ENCODE measurements at places on chromosomes 16 and 17.
A peak's percentile ranks its signal among the peaks of the same experiment; 100 is the strongest.

- DNase-seq = no peak
Observed at GRCh38 chr16:74451951-74452758, 30.9 kb upstream of the CLEC18B start.

DNA sequence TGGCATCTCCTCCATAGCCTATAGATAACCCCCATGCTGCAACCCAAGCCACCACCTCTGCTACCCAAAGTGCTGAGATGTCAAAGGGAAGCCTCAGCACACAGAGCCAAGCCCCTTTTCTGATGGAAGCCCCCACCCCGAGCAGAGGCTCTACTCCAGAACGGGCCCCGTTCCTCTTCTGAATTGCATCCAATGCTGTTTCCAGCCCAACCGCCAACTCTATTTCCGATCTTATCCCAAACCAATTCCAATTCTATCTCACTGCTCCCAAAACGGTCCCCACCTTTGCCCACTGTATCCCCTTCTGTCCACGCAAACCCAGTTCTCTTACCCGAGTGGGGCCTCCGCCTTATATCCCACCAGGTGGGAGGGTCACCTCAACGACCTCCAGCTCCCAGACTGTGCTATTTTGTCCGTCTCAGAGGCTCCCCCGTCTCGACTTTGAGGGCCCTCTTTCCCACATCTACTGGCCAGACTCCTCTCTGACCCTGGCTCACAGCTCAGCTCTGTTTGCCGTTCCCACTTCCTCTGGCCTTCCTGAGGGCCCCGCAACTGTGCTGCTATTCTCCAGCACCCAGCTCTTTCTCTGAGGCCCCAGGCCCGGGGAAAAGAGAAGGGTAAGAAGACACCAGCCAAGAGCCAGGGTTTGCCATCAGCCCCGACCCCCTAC lies 487 bp downstream of the SRL start:
- no peak for DNase-seq

DNA sequence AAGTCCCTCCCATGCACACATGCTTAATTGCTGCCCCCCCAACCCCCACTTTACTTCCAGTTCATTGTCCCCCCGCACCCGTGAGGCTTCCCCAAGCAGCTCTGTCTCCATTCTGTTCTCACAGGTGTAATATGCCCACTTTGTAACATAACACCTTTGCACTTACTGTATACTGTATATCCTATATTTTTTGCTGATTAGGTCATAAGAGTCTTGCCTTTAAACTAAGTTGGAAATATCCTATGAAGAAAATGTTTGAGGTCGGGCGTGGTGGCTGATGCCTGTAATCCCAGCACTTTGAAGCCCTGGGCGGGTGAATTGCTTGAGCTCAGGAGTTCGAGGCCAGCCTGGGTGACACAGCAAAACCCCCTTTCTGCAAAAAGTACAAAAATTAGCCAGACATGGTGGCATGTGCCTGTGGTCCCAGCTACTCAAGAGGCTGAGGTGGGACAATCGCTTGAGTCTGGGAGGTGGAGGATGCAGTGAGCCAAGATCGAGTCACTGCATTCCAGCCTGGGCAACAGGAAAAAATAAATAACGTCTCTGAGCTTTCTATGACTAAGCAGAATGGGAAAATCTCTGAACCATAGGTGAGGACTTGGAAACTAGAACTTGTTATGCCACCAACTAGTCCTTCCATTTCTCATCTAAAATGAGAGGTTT lies 76.1 kb downstream of the TNRC6C start:
- DNase-seq = no peak

GRCh38 chr16:25108054-25108453 lies 3.5 kb upstream of the LCMT1 start:
- no peak for DNase-seq

GRCh38 chr17:47713980-47714700 lies 18.9 kb upstream of the TBX21 start:
- no peak for DNase-seq

GRCh38 chr16:70674221-70675014 lies 11.4 kb downstream of the MTSS2 start:
- DNase-seq = no peak

GRCh38 chr17:56774650-56775049 lies 59.1 kb downstream of the C17orf67 start:
- DNase-seq = no peak

DNA sequence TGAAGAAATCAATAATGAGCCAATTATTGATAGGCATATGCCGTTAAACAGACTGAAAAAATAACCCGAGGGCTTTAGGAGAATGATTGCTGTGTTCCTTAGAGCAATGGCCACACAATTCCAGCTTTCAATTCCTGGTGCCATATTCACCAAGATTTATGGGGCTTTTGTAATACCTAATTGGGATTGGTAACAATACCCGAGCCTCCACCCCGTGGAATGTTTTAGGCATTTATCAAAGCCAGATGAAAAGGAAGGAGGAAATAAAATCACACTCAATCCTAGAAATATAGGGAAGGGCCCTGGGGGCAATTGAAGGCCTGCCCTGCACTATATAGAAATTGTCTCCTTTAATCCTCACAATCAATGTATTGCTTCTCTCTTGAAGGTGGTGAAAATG lies 42.1 kb upstream of the MLYCD start:
- no peak for DNase-seq

GRCh38 chr17:29663155-29663554 lies 40.4 kb upstream of the CORO6 start:
- no peak for DNase-seq

DNA sequence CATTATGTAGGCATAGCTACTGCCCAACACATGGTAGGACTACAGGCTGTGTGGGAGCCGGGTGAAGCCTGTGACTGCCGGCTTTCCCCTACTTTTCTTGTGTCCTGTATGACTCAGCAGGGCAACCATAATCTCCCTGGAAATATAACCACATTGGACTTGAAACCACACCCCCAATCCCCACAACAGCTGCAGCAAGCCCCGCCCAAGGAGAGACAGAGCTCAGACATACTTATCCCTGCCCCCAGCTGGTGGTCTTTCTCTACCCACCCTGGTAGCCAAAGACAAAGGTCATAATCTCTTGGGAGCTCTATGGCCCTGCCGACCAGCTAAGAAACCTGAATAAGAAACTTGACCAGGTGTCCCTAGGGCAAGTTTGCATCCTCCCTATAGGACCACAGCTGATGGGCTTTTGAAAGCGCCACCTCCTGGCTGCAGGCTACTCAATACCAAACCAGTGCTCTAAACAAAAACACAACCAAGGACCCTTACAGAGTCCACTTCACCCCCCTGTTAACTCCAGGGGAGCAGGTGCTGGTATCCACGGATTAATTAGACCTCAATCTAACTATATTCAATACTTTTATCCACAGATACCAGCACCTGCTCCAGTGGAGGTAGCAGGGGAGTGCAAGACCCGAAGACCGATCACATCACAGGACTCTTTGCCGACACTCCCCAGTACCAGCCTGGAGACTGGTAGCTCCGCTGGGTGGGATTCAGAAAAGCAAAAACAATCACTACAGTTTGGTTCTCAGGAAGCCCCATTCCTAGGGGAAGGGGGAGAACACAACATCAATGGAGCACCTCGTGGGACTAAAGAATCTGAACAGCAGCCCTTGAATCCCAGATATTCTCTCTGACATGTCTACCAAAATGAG lies 91.2 kb downstream of the IRX5 start:
- no peak for DNase-seq

- DNase-seq = no peak
Observed at GRCh38 chr17:11296994-11297393, 56.0 kb downstream of the SHISA6 start.

GRCh38 chr17:75019146-75019545 lies 6.7 kb downstream of the MRPL58 start:
- no peak for DNase-seq

DNA sequence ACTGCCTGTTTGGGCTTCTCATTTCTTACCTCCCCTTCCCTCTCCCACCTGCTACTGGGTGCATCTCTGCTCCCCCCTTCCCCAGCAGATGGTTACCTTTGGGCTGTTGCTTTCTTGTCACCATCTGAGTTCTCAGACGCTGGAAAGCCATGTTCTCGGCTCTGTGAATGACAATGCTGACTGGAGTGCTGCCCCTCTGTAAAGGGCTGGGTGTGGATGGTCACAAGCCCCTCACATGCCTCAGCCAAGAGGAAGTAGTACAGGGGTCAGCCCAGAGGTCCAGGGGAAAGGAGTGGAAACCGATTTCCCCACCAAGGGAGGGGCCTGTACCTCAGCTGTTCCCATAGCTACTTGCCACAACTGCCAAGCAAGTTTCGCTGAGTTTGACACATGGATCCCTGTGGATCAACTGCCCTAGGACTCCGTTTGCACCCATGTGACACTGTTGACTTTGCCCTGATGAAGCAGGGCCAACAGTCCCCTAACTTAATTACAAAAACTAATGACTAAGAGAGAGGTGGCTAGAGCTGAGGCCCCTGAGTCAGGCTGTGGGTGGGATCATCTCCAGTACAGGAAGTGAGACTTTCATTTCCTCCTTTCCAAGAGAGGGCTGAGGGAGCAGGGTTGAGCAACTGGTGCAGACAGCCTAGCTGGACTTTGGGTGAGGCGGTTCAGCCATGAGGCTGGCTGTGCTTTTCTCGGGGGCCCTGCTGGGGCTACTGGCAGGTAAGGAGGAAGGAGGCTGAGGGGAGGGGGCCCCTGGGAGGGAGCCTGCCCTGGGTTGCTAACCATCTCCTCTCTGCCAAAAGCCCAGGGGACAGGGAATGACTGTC lies at the start of gene CD68:
TSS of gene CD68 (plus strand) at position 638 of the 833 bp plus-strand sequence. CDS start at position 678, 40 bp downstream.
- no peak for DNase-seq

- no peak for DNase-seq
Observed at GRCh38 chr16:4904108-4904941, 32.6 kb downstream of the PPL start.

DNA sequence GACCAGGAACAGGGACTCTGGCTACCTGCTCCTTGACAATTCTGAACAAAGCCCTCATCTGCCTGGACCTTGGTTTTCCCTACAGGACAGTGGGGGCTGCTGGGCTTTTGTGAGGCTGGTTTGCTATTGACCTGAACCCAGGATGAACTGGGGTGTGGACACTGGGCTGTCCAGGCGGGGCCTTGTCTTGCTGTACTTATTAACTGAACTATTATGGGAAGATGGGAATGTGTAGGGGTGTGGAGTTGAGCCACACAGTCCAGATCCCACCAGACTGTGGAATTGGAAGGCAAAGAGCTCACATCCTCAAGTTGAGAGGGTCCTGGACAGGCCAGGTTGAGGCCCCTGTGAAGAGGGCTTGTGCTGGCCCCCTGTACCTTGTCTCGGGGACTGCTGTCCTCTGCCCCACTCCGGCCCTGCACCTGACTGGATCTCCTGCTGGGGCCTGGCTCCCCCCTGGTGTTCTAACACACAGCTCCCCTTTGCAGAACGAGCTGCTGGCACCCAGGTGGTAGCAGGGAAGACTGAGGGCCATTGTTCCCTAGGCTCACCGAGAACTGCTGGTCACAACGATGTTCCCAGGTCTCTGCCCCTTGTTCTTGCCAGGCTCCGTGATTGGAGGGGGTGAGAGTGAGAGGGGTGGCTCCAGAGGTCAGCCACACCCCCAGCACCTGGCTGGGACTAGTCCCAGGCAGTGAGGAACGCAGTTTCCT lies 51.8 kb upstream of the CDC42EP4 start:
- no peak for DNase-seq

GRCh38 chr17:64213995-64214811 lies 48.9 kb downstream of the TEX2 start:
- no peak for DNase-seq

DNA sequence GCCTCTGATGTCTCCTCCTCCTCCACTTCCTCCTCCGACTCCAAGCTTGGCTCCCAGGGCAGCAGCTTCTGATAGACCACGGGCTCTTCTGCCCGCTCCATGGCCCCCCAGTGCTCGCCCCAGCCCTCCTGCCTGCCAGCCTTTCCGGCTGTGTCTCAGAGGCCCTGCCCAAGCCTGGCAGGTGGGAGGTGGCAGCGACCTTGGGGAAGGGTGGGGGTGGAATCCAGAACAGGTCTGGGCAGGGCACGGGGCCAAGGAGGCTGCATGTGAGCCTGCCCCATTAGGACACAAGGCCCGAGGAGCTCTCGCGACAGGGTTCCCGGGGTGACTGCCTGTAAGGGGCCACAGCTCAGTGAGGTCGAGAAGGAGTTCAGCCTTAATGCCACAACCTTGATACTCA lies at the start of gene GGT6:
TSS of gene GGT6 (minus strand) at position 157 of the 400 bp plus-strand sequence. CDS start at position 101, 56 bp downstream.
- DNase-seq = no peak

GRCh38 chr17:78271419-78272170 lies 40.2 kb downstream of the TMEM235 start:
- no peak for DNase-seq

DNA sequence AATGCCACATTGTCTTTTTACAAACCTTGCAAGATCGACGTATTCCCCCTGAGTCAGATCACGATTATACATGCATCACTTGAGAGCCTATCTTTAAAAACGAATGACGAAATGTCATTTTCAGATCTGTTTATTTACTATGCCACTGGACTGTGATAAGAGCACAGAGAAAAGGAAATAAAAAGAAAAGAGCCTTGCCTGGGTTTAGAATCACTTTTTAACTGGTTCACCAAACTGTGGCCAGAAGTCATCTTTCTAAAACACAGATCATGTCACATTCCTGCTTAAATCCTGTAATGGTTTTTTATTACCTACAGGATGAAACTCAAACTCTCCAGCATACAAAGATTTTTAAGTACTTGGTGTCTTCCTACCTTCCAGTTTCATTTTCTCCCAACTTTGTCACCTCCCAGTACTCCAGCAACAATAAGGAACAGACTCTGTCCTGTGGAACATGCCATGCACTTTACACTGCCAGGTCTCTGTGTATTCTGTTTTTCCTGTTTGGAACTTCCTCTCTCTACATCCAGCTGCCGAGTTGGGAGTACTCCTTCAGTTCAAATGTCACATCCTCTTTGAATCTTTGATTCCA lies 91.5 kb downstream of the SNX11 start:
- no peak for DNase-seq

- no peak for DNase-seq
Observed at GRCh38 chr17:50039058-50039457, 16.9 kb upstream of the ITGA3 start.

- DNase-seq = no peak
Observed at GRCh38 chr16:55338646-55339045, 14.6 kb downstream of the IRX6 start.

GRCh38 chr16:89561142-89561883 lies 831 bp downstream of the RPL13 start:
- no peak for DNase-seq

GRCh38 chr17:56936697-56937322 lies 23.0 kb upstream of the TRIM25 start:
- DNase-seq = no peak

- no peak for DNase-seq
Observed at GRCh38 chr17:78105551-78105950, 23.0 kb downstream of the TMC6 start.

- peak; percentile 66 for DNase-seq
Observed at GRCh38 chr16:66549284-66550131, at the start of gene TK2. TK2 (minus strand) TSS chr16:66550122; CDS start chr16:66550061, 61 bp downstream.

- DNase-seq = no peak
Observed at GRCh38 chr17:39064374-39064773, 87.1 kb downstream of the PLXDC1 start.
